ENCODE measurements at places on chromosomes 2 and 18. TPM values are rescaled to one million over a fixed set of nuclear protein-coding genes. Genes with fewer than 3 reads are reported as not detected.

Gene CHST9
- 3.7 TPM for polyA plus RNA-seq

Gene TRABD2A
- polyA plus RNA-seq: 0.36 TPM

Gene MITD1
- polyA plus RNA-seq: 49.8 TPM

Gene FARSB
- polyA plus RNA-seq: 25.1 TPM

Gene SERPINB10
- 0.04 TPM for polyA plus RNA-seq

Gene SPC25
- 18.6 TPM for polyA plus RNA-seq

Gene CDK15
- polyA plus RNA-seq: 1.5 TPM

Gene ERMN
- 0.20 TPM for polyA plus RNA-seq

Gene HTR2B
- polyA plus RNA-seq: 7.3 TPM

GRCh38 chr2:160372585-160372984 is 121.0 kb downstream of the RBMS1 start:
- no peak for DNase-seq

GRCh38 chr18:44725300-44726058 is 44.8 kb downstream of the SETBP1 start:
- DNase-seq: no peak

DNA sequence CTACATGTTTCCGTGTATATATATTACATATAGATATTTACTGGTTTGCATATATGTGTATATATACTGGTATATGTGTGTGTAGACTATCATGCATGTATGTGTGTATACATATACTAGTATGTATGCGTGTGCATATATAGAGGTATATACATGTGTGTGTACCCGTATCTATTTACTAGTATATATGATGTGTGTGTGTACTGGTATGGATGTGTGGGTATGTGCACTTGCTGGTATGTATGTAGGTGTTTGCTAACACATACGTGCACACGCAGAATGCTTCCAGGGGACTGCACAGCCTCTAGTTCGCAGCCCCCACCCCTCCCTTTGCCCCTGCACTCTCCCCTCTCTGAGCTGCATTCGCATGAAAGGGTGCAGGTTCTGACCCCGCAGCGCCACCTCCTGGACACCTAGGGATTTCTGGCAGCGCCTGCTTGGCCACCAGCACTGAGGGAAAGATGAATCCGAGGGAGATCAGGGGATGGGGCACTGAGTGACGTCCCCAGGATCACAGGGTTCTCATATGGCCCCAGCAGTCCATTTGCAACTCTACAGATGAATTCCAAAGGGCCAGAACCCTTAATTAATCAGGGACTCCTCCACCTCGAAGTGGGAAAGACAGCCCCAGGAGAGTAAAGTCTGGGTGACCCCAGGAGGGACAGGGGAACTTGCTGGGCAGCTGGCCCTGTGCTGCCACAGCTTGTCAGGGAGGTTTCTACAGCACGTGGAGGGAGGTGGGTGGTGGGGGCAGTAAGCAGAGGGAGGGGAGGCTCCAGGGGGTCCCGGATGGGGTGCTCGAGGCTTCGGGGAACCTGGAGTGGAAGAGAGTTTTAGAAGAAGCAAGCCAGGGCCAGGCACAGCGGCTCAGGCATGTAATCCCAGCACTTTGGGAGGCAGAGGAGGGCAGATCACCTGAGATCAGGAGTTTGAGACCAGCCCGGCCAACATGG is 66.8 kb upstream of the ASAP2 start:
- DNase-seq: peak; percentile 58

DNA sequence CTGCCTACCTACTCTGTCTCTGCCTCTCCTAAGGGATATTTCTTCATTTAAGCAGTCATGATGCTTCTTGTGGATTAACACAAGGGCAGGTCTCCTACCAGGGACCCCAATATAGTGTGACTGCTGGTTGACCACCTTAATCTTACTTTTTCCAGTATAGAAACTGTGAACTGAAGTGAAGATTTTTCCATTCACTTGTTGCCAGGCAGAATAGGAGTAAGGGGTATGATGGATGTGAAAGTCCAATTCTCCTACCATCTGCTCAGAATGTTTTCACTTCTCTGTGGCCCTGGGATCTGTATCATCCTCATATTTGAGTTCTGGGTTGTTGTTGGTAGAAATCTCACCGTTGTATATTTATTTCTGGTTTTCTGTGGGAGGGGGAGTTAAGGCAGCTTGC is 247.8 kb downstream of the WDPCP start:
- DNase-seq: no peak

GRCh38 chr18:55522011-55522410 is 66.0 kb downstream of the TCF4 start:
- no peak for DNase-seq

DNA sequence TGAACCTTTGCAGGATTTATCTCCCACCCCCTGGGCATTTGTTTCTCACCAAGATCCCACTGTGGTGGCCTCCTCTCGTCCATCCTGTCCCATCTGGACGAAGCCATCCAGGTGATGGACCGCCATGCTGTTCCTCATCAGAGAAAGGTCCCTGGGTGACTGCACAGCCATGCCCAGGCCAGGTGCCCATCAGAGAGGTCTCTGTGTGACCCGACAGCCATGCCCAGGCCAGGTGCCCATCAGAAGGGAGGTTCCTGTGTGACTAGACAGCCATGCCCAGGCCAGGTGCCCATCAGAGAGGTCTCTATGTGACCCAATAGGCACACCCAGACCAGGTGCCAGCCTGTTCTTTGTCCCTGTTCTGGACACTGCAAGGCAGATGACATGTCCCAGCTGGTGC is 360.9 kb upstream of the SALL3 start:
- no peak for DNase-seq

- DNase-seq: no peak
These were observed 431.5 kb downstream of the DCDC2C start for GRCh38 chr2:4134551-4135550.

GRCh38 chr2:76930056-76930744 is 592.0 kb downstream of the LRRTM4 start:
- DNase-seq: no peak

- DNase-seq: no peak
These were observed 284.7 kb upstream of the ZC3H15 start for GRCh38 chr2:186201371-186201770.

- no peak for DNase-seq
These were observed 72.3 kb downstream of the BARD1 start for GRCh38 chr2:214737188-214737587.

DNA sequence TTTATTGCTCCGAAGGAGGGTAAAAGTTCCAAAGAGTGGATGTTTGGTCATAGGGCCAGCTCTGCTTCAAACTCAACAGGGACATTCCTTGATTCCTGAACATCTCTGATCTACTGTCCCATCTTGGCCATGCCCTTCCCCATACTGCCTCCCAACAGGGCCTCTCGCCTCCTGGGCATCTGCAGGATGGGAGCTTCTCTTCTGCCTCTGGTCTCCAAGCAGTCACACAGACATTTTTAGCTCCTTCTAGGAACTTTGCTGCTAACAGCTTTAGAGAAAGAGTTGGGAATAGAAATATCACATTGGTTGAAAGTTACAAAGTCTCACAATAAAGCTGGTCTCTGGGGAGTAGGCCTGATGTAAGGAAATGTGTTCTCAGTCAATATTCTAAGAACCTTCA is 9.4 kb upstream of the DGUOK start:
- no peak for DNase-seq

GRCh38 chr2:62587592-62587991 is 81.6 kb upstream of the TMEM17 start:
- no peak for DNase-seq

DNA sequence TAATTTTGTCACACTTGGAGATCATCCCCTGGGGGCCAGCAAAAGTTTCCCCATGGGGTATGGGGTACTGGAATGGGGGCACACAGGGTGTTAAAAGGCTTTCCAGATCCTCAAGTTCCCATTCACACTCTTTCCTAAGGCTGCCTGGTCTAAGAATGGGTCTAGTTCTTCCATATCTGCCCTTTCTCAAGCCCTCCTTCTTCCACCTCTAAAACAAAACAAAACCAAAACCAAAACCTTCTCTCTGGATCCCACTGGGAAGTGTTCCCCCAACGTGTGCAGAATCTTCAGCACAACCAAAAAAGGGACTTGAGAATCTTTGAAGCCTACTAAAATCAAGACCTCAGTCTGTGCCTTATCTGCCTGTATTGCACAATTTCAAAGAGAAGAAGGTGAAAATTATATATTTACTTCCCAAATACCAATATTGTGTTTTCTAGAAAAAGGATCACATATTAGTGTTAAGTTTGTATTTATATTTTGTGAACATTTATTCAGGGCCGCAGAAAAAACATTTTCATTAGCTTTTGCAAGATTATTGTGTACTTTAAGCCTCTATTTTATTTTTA is 207.2 kb upstream of the TCF4 start:
- DNase-seq: no peak

GRCh38 chr2:44130441-44130840 is 38.2 kb upstream of the PPM1B start:
- no peak for DNase-seq

DNA sequence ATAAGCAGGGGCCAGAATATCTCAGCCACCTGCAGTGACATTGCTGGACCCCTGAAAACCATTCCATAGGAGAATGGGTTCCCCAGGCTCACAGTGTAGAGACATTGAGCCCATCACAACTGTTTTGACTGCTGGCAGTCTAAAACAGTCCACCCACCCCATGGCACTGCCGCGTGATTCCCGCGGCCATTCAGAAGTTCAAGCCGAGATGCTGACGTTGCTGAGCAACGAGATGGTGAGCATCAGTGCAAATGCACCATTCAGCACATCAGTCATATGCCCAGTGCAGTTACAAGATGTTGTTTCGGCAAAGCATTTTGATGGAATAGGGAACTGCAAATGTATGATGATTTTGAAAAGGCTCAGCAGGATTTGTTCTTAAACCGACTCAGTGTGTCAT is 139.4 kb downstream of the GFPT1 start:
- DNase-seq: no peak

DNA sequence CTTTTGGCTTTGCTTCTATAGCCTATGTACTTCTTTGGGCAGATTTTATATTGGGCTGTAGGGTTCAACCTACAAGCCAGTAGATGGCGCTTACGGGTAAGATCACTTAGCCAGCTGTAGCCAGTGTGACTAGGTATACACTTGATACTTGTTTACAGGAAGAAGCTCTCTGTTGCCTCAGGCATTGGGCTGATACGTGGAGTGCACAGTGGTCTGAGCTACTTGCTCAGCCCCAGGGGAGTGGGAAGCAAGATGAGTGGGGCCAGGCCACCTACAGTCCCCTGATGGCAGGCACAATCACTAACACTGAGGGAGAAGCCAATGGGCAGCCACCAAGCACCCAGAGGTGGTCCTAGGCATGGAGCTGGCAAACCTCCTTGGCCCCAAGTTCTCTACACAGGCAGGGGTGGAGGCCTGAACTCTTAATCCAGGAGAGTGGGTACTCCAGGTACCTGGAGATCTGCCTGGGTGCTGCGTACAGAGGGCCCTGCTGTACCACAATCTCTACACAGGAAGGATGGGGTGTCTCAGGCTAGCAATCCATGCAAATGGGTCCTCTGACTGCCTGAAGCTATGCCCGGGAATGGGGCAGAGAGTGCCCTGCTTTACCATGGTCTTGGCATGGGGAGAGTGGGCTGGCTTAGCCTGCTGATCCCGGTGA is 122.2 kb downstream of the NCOA1 start:
- DNase-seq: no peak

GRCh38 chr2:103738606-103739005 is 976.8 kb downstream of the TMEM182 start:
- no peak for DNase-seq

- no peak for DNase-seq
These were observed 24.9 kb downstream of the IGFBP5 start for GRCh38 chr2:216670266-216671080.

DNA sequence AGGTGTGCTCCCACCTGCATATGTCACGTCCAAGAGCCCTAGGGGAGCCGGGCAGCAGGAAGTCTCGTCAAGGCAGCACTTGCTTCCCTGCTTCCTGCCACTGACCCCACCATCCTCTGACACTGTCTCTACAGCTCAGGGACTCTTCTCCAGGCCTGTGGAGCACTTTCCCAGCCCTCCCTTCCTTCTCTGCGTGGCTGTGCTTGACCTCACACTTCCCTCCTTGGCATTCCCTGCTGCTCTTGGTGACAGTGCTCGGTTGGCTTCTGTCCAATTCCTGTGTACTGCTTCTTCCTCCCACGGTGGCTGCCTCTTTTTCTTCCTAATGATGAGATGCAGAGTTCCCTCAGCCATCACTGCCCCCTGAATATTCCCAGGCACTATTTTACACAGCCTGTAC is 2.8 kb downstream of the CIDEA start:
- DNase-seq: no peak

DNA sequence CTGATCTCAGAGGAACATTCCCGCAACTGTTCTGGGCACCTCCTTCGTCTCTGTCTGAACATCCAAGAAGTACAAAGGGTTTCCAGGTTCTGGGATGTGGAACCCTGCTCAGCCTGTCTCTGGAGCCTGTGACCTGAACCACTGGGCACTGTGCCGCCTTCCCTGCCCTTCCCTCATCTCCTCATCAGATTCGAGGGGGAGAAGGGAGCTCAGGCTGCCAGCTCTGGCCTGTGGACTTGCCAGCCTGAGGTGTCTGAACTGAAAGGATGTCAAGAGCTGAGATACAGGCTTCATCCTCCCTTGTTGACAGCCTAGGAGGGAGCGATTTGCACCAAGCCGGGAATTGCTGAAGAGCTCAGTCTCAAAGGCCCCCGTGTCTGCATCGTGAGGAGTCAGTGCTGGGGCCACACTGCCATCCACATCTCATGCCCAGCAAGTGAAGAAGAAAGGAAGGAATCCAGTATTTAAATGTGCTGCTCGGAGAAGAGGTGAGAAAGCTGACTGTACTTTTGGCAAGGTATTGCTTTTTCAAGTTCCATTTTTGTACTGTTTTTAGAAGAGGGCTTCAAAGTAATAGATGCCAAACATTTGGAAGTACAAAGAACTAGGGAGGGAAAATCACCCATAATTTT is 12.6 kb downstream of the NEU2 start:
- DNase-seq: no peak

Measured in renal pelvis (tissue), 12 donors.